ENCODE measurements at places on chromosomes 6 and 20.

- DNase-seq, result no peak
Observed at GRCh38 chr6:82704045-82704444, 340.4 kb downstream of the TPBG start.

GRCh38 chr6:24818346-24818745 lies 19.6 kb upstream of the ARMH2 start:
- DNase-seq, result no peak

DNA sequence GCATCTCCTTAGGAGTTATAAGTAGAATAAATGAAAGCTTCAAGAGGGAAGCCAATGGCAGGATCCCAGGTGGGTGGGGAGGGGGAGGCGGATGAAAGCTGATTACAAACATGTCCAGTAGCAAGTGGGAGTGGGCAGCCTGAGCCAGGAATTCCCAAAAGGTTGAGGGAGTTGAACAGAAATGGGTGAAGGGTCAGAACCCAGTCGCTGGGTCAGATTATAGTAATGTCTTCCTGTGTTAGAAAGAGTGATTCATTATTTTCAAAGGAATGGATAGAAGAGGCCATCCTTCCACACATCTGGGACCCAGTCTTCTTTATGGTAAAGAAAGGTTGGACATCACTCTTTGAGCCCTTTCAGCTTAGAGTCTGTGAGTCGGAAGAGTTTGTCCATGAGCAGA lies 41.0 kb upstream of the FAM50B start:
- no peak for DNase-seq

GRCh38 chr6:21409231-21409630 lies 184.3 kb upstream of the SOX4 start:
- no peak for DNase-seq

- no peak for DNase-seq
Observed at GRCh38 chr20:9574181-9574580, 59.8 kb downstream of the LAMP5 start.

GRCh38 chr6:47859175-47859574 lies 77.3 kb downstream of the OPN5 start:
- no peak for DNase-seq

- no peak for DNase-seq
Observed at GRCh38 chr20:3592931-3593330, 70.3 kb downstream of the GFRA4 start.

- no peak for DNase-seq
Observed at GRCh38 chr6:143741480-143741879, 63.7 kb downstream of the PHACTR2 start.

GRCh38 chr6:44410363-44410762 lies 22.9 kb downstream of the CDC5L start:
- no peak for DNase-seq

DNA sequence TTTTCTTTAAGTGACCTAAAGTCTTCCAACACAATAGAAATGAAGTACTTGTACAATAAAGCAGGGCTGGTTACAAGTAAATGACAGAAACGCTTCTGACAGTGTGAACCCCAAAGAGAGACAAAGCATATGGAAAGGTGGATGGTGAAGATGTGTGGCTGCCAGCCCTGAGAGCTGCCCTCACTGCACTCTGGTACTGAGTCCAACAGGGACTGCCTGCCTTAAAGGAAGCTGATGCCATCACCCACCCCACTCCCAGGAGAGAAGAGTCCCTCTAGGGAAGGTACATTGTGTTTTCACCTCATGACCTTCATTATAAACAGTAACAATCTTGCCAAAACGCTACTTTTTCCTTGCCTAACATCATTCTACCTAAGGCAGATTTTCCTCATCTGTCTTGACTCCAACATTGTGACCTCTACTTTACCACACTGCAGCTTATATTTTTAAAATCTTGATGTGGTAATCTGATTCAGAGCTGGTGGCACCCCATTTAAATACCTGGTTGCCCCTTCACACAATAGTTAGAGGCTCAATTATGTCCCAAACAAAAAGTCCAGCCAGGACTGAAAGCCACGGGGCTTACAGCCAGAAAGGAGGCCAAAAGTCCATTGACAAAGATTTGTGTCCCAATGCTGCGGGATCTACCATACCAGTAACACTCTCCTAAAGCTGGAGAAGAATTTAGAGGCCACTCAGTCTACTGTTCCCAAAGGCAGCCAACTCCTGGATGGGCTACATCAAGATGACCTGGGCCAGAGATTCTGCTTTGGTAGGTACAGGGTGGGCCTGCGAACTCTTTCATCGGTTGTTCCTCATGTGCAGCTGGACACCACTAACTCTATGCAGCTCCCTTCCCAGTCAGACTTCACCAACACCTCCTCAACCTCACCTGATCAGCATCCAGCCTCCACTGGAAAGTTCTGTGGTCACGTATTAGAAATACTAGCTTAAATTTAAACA lies 4.4 kb downstream of the APMAP start:
- DNase-seq, result no peak

GRCh38 chr6:45687570-45687969 lies 309.8 kb upstream of the SUPT3H start:
- no peak for DNase-seq

DNA sequence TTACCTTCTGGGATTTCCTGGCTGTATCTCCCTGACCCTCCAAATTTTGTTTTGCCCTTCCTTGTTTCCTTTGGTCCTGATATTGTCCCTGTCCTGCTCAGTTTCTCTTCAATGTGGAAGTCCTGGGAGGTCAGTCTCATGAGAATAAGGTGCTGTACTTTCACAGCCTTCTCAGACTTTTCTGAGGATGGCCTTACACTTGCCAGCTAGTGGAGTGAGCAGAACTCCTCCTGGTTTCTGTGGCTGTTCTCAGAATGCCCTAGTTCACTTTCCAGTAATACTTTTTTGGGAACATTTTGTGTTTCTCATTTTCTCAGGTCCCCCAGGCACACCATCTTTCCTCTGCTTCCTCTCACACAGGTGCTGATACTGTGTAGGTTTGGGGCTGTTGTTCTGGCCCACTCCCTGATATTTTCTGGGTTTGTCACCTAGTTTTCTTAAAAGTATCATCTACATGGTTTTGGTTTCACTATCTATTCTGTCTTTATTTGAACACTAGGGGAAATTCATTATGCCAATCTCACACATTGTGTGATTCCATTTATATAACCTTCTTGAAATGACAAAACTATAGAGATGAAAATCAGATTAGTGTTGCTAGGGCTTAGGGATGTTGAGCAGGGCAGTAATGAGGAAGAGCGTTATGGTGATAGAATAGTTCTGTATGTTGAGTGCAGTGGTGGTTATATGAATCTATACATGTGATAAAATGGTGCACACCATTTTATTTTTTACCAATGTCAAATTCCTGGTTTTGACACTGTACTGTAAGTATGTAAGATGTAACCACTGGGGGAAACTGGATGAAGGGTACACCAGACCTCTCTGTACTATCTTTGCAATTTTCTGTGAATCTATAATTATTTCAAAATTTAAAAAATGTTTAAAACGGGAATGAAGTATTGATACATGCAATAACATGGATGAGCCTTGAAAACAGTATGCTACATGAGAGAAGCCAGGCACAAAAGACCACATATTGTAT lies 27.2 kb upstream of the BRPF3 start:
- no peak for DNase-seq

GRCh38 chr20:4763723-4764510 lies 42.2 kb downstream of the PRND start:
- DNase-seq, result no peak
